HCT116 (cell line): ENCODE measurements at places on chromosomes 1 and 21. TPM values are rescaled to one million over a fixed set of nuclear protein-coding genes. Genes with fewer than 3 reads are reported as not detected.

GRCh38 chr1:82225421-82226185, 424.9 kb downstream of the ADGRL2 start:
- no peak for DNase-seq

Gene PMF1
- 52.6 TPM for total RNA-seq

Gene SPRR2B
- total RNA-seq: not detected

Gene ADAMTS5
- total RNA-seq: 0.02 TPM

Gene IKBKE
- 5.1 TPM for total RNA-seq

GRCh38 chr1:220824031-220824989, 37.6 kb downstream of the MTARC1 start:
- DNase-seq: no peak
